Stimulated activated CD4-positive, alpha-beta T cell treated with anti-CD3 and anti-CD28 coated beads, Interleukin-12 subunit alpha, Interleukin-12 subunit beta, amount 100 ng/mL, for 24 hours (primary cell): ENCODE measurements at places on chromosomes 7 and 10.
A peak's percentile ranks its signal among the peaks of the same experiment; 100 is the strongest.

DNA sequence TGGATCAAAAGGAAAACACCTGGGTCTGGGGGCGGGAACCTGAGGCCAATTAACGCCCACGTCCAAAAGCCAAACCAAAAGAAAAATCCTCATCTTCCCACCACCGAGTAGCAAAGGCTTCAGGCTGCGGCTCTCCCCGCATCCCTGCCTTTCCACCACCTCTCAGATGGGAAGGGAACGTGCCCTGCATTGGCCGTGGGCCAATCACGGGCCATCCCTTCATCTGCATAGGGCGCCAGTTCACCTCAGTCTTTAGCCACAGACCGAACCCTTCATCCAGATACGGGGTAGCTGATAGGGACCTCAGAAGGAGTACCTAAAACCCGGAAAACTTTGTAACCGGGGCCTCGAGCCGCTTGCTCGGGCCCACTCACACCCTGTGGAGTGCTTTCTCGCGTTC is 626 bp downstream of the PRPF18 start:
- no peak for DNase-seq

DNA sequence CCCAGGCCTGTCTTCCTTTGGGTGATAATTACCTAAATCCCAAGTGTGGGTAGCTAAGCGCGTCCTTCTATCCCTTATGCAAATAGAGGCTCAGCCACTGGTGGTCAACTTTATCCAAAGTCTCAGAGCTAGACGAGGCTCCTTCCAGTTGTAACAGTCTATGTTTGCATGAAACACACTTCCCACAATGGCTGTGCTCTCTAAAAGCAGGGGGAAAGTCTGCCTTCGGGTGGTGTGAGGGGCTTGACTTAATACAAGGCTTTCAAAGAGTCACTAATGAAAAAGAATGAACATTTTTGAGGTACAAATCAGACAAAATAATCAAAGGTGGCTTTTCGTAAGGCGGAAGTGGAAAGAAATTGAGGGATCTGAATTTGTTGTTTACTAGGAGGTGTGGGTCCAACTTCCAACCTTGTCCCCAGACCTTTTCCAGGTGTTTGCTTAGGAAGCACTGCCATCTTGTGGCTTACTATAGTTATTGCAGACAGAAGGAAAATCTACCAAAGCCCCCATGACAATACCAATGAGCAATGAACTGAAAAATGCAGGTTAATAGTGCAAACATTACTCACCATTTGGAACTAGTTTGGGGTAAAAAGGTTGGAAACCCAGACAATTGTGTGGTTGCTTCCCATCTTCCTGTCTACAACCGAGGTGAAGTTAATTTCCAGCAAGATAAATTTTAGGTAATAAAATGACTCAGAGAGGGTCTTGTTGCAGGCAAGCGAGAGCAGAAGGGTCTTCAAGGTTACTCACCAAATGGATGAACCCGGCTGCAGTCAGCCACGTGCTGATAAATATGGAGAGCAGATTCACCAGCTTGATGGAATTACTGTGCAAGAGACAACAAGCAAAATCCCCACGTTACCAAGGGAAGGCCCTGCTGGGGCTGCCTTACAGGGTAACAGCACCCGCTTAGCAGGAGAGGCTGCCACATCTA is 525.7 kb downstream of the KCNMA1 start:
- DNase-seq = no peak

GRCh38 chr10:5568984-5569383 is 44.2 kb downstream of the CALML3 start:
- DNase-seq = no peak

DNA sequence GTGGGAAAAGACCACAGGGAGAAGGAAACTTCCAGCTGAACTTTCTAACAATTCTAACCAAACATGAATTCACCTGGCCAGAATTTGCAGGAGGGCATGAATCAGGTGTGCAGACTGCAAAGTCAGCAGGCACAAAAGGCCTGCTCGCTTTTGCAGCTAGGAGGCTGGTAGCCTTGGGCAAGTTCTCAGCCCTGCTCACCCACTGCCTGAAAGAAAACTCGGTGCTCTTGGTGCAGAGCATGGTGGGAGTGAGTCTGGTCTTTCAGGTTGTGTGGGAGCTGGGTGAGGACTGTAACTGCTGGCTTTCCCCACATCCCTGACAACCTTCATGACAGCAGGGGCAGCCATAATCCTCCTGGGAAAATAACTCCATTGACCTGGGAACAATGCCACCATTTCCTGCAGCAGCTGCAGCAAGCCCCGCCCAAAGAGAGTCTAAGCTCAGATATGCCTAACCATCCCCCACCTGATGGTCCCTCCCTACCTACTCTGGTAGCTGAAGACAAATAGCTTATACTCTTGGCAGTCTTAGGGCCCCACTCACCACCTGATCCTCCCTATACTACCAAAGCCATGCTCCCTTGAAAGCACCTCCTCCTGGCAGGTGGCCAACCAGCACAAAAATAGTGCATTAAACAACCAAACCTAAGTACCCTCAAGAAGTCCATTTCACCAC is 31.6 kb downstream of the ZNF117 start:
- no peak for DNase-seq

- DNase-seq = no peak
Measured at GRCh38 chr10:127063762-127064161, 132.6 kb downstream of the INSYN2A start.

DNA sequence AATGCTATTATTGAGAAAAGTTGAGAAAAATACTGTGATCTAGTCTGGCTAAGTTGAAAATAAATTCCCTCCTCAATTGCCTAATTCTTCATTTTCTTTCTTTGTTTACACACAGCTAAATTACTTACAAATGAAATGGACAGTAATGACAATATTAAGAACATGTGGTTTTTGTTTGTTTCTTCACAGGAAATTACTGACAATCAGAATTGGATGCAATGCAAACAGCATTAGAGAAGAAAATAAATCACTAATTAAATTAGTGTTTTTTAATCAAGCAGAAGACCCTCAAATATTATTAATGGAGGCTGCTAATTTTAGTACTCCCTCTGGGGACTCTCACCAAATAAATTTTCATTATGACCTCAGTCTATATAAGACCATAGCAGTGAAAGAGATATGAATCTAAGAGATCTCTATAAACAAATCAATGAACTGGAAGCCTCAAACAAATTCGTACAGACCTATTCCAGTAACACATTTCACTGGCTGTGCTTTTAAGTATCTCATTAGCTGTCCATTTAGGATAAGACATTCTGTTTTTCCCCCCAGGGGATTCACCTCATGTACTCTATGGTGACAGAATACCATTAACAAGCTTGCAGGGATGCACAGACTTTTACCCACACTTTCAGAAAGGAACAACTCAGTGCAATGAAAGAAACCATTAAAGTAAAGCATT is 202.0 kb upstream of the DGKB start:
- DNase-seq = no peak

DNA sequence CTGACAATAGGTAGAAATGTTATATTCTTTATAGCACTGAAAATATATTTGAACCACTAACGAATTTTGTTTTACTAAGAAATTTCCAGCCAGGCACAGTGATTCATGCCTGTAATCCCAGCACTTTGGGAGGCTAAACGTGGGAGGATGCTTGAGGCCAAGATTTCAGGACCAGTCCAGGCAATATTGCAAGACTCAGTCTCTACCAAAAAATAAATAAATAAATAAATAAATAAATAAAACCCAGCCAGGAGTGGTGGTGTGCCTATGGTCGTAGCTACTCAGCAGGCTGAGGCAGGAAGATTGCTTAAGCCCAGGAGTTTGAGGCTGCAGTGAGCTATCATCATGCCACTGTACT is 39.8 kb downstream of the PIP4K2A start:
- no peak for DNase-seq

DNA sequence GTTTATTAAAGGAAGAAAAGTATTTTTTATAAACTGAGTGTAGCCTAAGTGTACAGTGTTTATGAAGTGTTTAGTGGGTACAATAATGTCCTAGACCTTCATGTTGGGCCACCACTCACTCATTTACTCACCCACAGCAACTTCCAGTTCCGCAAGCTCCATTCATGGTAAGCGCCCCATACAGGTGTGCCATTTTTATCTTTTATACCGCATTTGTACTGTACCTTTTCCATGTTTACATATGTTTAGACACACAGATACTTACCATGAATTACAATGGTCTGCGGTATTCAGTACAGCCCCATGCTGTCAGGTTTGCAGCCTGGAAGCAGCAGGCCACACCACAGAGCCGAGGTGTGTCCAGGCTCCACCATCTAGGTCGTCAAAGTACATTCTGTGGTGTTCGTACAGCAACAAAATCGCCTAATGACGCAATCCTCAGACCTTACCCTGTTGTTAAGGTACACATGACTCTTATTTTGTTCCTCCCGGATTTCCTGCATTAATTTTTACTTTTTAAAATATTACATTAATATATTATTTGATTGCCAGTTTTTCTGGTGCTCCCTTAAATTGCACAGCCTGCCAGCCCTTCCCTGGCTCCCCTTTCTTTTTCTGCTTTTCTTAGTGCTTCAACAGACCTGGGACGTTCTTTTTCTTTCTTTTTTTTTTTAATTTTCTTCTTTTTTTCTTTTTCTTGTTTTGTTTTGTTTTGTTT is 881 bp upstream of the SSBP1 start:
- DNase-seq = no peak

DNA sequence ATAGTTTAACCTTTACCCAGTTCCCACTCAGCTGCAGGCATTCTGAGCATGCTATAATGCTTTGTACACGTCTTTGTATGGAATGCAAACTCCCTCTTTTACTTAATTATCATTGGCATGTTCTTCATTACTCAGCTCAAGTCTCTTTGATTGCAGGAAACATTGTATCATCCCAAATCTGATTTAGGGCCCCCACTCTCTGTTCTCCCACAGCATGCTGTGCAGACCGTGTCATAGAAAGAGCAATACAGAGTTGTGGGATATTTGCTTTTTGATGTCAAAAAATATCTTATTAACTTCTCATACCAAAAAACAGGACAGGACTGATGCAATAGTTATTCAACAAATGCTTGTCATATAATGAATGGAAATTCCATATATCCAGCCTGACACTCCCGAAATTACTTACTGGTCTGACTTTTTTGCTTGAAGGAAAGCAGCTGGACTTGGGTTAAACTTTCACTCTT is 1081.5 kb upstream of the C7orf33 start:
- DNase-seq = no peak

DNA sequence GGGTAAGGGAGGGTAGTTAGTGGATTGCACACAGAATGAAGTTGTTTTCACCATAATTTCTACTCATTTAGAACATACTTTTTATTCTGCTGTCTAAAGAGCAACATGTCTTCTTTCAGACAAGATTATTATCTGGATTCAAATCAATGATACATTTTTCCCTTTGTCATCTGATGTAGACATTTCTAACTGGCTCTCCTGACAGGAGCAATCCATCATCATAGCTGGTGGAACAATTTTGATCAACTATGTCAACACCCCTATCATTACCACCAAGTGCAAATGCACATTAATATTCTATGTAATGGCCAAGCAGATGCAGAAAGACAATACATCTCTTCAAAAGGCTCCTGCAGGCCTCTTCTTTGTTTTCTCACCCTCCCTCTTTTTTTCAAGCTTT is 672.9 kb upstream of the LRRTM3 start:
- DNase-seq = no peak

GRCh38 chr7:91632234-91632940 is 248.1 kb downstream of the MTERF1 start:
- no peak for DNase-seq

DNA sequence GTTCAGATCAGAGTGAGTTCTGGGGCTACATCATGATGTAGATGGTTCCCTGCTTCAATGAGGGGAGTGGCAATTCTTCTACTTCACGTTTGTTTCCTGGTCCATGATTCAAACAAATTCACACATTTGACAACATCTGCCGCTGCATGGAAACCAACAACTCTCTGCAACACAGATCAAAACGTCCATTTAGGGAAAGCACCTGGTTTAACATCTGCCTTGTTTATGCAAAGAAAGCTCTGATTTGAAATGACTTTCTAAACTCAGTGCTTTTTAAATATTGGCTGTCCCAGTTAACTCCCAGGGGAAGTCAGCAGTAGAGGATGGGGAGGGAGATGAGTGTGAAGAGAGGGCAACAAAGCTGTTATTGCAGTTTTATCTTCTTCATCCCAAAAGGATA is 93.8 kb downstream of the GAD2 start:
- DNase-seq = no peak

GRCh38 chr7:54831644-54832095 is 72.7 kb upstream of the SEC61G start:
- no peak for DNase-seq

GRCh38 chr7:47474211-47474936 is 107.5 kb downstream of the TNS3 start:
- DNase-seq = no peak

GRCh38 chr10:12308736-12309375 is 40.5 kb upstream of the CAMK1D start:
- no peak for DNase-seq

- DNase-seq = peak; percentile 55
Measured at GRCh38 chr10:79286318-79286951, 60.8 kb upstream of the PPIF start.

GRCh38 chr10:95755511-95756004 is 405 bp upstream of the ENTPD1 start:
- DNase-seq = no peak

- DNase-seq = no peak
Measured at GRCh38 chr10:99685597-99685967, 26.3 kb downstream of the ENTPD7 start.

- DNase-seq = no peak
Measured at GRCh38 chr7:90618876-90619275, 22.8 kb downstream of the CDK14 start.

DNA sequence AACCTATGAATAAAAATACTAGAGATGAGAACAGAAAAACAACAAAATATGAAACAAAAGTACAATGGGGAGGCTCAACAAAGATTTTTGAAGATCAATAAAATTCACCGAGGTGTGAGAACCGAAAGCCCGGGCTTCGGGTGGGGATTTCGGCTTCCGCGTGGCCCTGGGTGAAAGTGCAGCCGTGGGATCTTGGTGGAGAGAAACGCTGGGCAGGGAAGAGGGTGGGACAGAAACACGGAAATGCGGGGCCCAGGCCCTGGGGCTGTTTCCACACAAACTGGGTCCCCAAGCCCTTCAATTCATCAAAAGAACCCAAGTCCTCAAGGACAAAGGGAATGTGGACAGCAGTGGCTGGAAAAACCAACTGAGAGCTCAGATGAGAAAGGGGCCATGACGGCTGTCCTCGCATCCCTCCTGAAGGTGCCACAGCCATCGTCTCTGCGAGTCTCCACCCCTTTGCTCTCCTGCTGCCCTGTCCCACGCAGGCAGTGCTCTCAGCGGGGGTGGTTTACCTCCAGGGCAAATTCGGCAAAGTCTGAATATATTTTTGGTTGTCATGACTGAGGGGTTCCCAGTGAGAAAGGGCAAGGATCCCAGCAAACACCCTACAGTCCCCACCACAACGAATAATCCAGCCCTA is 19.7 kb downstream of the FOXL3 start:
- no peak for DNase-seq

- no peak for DNase-seq
Measured at GRCh38 chr10:49362596-49363260, 33.2 kb downstream of the DRGX start.

- DNase-seq = no peak
Measured at GRCh38 chr7:23369695-23370404, 70.7 kb downstream of the MALSU1 start.
